ENCODE measurements at places on chromosomes 2 and 18.

DNA sequence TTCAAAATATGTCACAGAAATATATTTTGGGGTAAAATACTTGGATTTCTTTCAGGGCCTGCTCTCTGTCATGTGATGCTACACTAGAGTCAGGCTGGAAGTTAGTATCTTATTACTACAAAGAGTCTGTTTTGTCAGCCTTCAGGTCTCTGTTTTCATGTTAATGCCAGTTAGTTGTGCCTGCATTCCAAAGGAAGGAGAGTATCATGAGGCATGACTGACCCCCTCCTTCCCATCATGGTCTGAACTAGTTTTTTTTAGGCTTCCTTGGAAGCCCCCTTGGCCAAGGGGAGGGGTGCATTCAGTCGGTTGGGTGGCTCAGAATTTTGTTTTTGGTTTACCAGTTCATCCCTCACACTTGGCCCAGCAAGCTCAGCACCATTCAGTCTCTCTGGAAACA is 318.0 kb downstream of the ALK start:
- no peak for DNase-seq

- DNase-seq: no peak
These were observed 161.9 kb downstream of the DNAH6 start for GRCh38 chr2:84678214-84678613.

DNA sequence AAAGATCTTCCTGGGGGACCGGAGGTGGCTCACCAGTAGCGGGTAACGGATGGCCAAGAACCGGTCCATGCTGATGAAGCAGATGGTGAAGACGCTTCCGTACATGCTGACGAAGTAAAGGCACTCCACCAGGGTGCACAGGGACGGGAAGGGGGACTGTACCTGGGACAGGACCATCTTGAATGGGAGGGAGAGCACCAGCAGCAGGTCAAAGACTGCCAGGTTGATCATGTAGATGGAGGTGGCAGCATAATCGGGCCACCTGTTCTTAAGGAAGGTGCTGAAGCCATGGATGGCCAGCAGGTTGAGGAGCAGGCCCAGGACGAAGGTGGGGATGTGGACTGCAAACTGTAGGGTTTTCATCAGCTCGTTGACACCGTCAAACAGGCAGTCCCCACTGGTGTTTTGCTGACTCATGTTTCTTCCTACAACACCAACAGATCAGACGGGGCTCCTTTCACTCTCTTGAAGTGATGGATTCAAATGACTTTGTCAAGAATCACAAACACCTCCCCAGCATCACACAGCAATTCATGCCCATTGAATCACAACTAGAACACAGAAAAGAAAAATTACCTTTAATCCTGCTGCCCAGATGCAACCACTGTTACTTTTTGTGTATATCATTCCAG is 14.4 kb downstream of the GPR55 start:
- no peak for DNase-seq

GRCh38 chr2:9297807-9298206 is 91.2 kb downstream of the ASAP2 start:
- DNase-seq: no peak

DNA sequence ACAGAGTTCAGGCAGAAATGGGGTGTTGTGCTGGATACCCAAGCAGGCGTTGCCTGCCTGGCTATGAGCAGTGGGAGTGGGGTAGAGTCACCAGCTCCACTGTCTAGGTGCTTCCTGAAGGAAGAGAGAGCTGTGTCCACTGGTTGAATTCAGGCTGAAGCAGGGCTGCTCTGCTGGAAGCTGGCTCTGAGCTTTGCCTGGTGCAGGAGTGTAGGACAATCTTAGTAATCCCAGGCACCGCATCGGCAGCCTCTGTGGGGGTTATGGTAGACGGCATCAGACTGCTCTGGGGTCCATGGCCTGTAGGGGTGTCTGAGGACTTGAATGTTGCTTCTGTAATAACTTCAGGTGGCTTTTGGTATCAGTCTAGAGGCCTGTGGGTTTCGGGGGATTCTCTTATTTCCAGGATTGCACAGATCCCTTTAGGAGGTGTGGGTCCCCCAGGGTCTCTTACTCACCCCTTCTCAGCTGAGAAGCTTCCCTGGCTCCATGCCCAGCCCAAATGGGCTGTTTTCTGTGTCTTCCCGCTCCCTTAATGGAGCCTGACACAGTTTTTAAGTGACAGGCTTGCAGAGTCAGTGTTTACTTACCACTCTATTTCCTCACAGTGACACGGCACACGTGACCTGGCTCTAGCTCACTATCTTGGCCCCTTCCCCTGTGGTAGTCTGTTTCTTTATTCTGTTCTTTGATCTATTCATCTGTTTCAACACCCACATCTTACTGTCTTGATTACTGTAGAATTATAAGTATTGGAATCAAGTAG is 644.3 kb downstream of the CBLN2 start:
- DNase-seq: no peak

GRCh38 chr18:5456577-5457461 is 87.0 kb downstream of the EPB41L3 start:
- peak; percentile 12 for DNase-seq

DNA sequence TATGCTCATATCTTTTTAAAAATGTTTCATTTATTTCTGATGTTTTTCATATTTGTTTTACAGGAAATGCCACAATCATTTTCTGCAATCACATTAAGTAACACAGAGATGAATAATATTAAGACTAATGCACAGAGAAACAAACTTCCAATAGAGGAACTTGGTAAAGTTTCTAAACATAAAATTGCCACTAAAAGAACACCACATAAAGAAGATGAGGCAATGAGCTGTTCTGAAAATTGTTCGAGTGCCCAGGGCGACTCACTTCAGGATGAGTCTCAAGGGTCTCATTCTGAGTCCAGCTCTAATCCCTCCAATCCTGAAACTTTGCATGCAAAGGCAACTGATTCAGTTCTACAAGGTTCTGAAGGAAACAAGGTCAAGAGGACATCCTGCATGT is 70.4 kb downstream of the APLF start:
- DNase-seq: no peak

DNA sequence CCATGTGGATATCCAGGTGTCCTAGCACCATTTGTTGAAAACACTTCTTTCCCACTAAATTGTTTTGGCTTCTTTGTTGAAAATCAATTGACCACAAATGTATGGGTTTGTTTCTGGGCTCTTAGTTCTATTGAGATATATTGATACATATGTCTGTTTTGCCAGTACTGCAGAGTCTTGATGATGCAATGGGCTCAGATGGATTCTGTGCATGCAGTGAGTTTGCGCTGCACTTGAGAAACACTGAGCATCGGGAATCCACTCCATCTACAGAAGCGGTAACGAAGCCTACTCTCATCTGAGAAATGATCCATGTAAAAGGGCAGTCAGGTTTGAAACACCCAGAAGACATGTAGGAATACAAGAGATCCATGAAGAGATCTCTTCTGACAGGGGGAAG is 21.9 kb upstream of the DNAJC10 start:
- no peak for DNase-seq

GRCh38 chr2:179340678-179341077 is 76.0 kb upstream of the SESTD1 start:
- DNase-seq: no peak

DNA sequence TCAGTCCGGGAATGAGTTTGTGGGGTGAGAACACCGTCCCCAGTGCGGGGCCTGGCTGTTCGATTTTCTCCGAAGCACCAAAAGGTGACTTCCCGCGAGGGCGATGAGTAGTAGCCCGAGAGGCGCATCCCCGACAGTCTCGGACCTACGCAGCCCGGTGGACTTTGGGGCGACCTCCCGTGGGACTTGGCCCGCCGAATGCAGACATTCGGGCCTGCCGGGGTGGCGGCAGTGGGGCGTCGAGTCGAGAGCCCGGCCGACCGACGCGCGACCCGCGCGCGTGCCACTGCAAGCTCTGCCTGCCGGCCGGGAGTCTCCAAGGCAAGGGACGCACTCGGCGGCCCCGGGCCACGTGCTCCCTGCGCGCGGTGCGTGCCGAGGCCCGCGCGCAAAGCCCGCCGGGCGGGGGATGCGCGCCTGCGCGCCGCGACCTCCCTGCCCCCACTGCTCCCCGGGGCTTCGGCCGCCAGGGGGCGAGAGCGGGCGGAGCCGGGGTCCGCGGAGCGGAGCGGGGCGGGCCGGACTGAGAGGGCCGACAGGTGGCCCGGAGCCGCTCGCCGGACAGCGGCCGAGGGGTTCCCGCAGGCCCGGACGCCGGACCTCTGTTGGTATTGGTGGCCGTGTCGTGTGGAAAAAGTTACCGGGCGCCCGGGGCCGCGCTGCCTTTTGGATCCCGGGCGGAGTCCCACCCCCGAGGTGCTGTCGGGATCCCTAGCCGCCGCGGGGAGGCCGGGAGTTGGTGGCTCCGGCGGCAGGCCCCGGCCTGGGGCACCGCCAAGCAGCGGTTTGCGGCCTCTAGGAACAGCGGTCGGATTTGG is 1.9 kb downstream of the PTMA start:
- DNase-seq: peak; percentile 87

DNA sequence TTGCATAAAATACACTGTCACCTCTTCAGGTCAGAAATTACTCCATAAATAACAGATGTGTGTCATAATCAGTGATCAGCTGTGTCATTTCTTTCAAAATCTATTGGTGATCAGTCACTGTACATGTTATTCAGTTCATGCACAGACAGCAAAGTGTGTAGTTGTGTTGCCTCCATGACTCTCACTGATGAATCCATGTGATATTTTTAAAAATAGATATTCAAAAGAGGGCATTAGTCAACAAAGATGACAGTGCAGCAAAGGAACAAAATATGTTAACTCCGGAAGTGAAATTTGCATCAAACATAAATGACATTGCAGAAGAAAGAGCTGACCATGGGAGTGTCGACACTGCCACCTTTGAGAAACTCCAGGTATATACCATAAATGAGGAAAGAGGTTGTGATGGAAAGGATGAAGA is 17.1 kb upstream of the MCM6 start:
- DNase-seq: no peak

- DNase-seq: peak; percentile 56
These were observed 483 bp downstream of the TRAPPC8 start for GRCh38 chr18:31942291-31942998.

DNA sequence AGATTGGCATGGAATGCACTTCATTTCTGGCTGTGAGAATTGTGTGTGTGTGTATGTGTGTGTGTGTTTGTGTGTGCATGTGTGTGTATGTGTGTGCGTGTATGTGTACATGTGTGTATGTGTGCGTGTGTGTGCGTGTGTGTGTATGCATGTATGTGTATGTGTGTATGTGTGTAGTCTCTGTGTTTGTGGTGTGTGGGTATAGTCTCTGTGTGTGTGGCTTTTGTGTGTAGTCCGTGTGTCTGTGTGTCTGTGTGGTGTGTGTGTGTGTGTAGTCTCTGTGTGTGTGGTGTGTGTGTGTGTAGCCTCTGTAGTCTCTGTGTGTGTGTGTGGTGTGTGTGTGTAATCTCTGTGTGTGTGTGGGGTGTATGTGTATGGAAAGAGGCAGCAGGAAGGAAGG is 247.3 kb upstream of the SOX11 start:
- no peak for DNase-seq

- DNase-seq: no peak
These were observed 68.6 kb downstream of the ZC3H6 start for GRCh38 chr2:112343827-112344585.

GRCh38 chr2:67842375-67842959 is 220.3 kb downstream of the C1D start:
- no peak for DNase-seq

GRCh38 chr2:45494275-45494977 is 116.6 kb downstream of the SRBD1 start:
- DNase-seq: no peak

GRCh38 chr2:67790622-67791021 is 272.2 kb downstream of the C1D start:
- no peak for DNase-seq

DNA sequence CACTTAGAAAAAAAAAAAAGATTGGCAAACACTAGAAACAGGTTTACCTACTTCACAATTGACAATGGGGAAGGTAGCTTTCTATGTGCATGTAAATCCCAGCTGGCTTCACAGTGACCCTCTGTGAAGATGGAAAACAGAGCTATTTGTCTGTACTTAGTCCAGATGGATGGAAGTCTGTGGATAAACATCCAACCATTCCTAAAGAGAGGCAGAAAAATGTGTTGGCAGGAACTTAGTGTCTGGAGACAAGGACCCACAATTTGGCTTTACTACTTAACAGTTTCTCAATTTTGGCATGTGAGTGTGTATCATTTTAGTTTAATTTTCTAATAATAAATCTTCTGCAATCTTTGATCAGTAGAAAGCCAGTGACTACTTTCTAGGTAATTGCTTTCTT is 154.4 kb downstream of the RAD51AP2 start:
- DNase-seq: no peak

GRCh38 chr2:1738646-1739302 is 5.5 kb downstream of the PXDN start:
- DNase-seq: no peak

GRCh38 chr2:121976926-121977325 is 221.5 kb downstream of the TSN start:
- DNase-seq: no peak

GRCh38 chr2:11764359-11764758 is 17.9 kb downstream of the LPIN1 start:
- no peak for DNase-seq

- peak; percentile 1 for DNase-seq
These were observed 540.1 kb downstream of the NRXN1 start for GRCh38 chr2:50491541-50492476.

DNA sequence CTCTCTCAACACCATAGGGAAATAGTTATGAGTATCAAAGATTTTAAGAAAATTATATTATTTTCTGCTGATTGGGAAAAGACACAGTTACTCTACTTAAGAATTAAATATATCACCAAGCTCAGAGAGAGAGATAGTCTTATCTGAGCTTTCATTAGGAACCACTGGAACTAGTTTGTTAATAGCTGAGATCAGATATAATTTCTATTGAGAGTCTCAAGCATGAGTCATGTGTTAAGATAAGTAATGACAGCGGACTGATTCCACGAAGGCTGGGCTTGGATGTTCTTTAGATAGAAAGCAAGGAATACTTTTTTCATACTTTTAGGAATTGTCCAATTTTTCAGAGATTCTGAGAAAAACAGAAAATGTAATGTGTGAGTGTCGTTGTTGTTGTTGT is 44.4 kb upstream of the RBM44 start:
- DNase-seq: no peak

DNA sequence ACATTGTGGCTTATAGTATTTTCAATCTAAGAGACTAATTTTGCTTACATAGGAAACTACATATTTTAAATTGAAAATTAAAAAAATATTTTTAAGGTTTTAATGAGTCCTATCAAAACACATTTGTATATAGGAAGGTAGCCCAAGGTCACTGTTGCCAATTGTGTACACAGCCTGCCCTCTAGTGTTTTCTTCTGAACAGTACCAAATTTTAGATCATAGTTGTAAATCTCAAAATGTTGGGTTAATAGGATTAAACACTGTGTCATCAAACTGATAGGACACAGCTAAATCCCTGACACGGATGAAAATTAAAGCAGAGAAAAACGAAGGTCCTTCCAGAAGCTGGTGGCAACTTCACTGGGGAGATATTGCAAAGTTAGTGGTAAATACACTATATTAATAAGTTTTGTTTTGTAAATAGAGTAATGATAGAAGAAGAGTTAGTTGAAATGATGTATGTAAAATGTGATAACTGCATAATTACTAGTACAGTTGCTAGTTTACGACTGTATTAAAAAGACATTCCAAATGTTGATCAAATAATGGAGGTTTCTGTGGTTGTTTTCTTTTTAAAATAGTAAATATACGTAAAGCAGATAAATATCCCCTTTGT is 19.7 kb downstream of the CLUL1 start:
- DNase-seq: no peak

Measured in activated T-cell treated with anti-CD3 and anti-CD28 coated beads, Interleukin-2, amount 50 U/mL, for 72 hours (primary cell).